Stimulated activated CD8-positive, alpha-beta memory T cell treated with anti-CD3 and anti-CD28 coated beads, Interleukin-4, amount 100 ng/mL, for 48 hours (primary cell): ENCODE measurements at places on chromosomes 3 and 15.

DNA sequence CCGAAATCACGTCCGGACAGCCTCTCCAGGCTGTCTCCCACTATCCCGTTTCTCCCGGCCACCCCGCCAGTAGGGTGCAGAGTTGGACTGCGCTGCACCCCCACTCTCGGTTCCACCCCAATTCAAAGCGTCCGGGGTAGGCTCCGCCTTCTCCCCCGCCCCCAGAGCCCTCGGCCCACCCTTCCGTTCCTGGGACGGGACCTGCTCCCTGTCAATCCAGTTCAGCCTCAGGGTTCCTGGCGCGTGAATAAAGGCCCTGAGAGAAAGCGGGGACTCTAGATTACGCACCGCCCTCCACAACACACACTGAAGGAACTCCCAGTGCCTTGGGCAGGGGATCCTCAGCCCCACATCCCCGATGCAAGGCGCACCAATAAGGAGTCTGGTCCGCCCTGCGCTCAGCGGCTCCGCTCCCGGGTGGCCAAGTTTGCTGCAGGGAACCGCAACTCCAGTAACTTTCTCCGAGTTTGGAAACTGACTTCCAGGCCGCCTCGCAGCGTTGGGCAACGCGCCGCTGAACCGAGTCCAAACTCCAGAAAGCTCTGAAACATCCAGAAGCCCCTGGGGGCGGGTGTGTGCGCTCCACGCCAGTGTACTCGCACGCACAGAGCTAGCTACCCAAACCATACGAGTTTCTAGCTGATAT lies 1.9 kb downstream of the ADAMTS9 start:
- no peak for DNase-seq

- no peak for DNase-seq
Observed at GRCh38 chr3:61841111-61841845, 279.9 kb downstream of the PTPRG start.

DNA sequence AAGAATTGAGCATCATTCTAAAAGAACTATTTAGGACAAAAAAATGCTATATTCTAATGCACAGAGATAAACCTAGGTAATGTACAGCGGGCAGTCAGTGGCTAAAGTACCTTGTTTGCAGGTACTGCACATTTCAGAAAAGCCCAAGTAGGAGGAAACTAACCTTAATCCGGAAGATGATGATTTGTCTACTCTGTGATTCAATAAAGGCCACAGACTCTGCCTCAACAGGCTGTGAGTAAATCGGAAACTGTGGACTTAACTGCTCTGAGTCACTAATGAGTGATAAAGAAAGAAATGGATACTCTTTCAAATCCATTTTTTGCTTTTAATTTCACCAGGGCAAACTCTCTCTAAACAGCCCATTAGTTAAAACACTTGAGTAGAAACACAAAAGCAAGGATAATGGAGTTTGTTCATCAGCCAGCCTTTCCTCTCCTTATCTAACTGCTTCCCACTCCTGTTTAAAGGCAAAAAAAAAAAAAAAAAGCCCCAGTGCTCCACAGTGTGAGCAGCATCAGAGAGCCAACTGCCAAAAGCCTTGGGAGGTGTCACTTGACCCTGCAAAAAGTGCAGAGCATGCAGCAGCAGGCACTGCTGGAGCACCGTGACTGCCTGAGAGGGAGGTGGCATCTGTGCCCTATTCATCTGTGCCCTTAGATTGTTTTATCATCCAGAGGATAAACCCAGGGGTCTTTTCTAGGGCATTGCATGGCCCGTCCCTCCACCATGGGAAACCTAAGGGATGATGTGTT lies 187.7 kb downstream of the SATB1 start:
- no peak for DNase-seq

- peak; percentile 53 for DNase-seq
Observed at GRCh38 chr3:51967384-51968169, at the start of gene PCBP4. Gene PCBP4 (minus strand): TSS chr3:51967454. CDS start chr3:51961240, 6,214 bp downstream.

- no peak for DNase-seq
Observed at GRCh38 chr15:83854321-83854720, 200.4 kb downstream of the ADAMTSL3 start.

GRCh38 chr15:95880031-95880570 lies 450.4 kb upstream of the NR2F2 start:
- DNase-seq: no peak

DNA sequence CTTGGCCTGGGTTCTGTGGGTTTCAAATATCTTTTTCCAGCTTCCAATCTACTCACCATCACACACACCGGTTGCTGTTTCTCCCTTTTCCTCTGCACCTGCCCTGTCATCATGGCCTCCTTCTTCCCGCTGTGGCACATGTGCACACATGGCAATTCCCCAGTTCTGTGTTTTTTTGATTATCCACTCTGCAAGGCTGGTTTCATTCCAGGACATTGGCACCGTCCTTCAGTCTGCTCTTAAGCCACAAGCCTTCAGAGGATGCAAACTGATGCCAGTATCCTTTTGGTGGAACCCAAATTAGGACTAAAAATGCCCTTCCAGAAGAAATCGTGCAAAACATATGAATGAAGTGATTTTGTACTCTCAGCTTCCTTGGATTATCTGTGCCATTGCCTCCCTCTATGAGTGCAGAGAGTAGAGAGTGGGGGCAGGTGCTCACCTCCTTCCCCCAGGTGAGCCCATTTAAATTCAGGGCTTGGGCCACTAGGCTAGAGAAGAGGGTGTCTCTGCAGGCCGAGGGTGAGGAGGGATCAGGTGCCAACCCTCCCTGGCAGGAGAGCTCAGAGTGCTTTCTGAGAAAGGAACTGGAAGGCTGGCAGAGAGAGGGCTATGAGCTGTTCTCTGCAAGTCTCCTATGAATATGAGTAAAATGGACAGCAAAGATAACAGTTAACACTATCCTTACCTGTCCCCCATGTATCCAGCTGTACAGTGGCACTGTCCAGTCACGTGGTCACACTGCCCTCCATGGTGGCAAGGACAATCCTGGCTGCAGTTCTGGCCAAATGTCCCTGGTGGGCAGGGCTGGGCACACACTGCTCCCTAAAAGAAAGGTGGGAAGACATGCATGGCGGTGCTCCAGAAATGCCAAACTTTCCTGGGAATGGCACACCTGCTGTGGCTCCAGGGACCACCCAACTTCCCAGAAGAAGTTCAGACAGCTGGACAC lies 100.8 kb downstream of the RAB11A start:
- no peak for DNase-seq

GRCh38 chr3:134078169-134078831 lies 48.6 kb upstream of the SLCO2A1 start:
- no peak for DNase-seq

- no peak for DNase-seq
Observed at GRCh38 chr15:62306851-62307504, 141.9 kb upstream of the C2CD4B start.
